H54 (cell line): ENCODE measurements at places on chromosomes 6 and 20.

- no peak for DNase-seq
Measured at GRCh38 chr6:26267083-26267589, 97.9 kb upstream of the BTN3A2 start.

GRCh38 chr6:29720863-29721262, 2.4 kb upstream of the HLA-F start:
- no peak for DNase-seq

DNA sequence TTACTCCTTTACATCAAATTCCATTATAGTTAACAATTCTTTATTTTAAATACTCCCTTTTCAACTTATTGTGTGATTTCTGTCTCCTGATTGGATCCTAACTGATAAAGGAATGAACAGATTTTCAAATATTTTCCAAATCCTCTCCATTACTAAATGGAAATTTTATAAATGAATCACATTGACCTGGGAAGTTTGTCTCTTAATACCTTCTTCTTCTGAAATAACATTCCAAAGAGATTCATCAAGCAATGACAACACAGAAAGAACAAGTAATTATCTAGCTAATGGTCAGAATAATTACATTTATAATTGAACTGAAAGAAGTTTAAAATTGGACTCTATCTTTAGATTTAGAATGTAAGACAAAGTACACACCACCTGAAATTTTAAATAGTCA, 515.4 kb upstream of the PTCHD4 start:
- no peak for DNase-seq

GRCh38 chr6:169802790-169803189, 51.4 kb downstream of the ERMARD start:
- no peak for DNase-seq

DNA sequence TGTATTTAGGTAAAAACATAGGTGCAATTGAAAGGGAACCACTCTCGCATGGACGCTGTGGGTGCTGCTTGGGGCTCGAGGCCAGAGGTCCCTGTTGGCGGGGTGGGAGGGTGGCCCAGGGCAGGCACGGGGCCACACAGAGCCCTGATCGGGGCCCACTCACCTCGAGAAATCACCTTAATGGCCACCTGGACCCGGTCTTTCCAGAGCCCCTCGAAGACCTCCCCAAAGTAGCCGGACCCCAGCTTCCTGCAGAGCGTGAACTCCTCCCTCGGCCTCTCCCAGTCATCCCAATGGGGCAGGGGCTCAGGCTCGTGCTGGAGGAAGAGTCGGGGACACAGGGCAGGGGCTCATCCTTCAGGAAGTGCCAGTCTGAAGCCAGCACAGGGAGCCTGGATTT, 3.8 kb downstream of the PTK6 start:
- no peak for DNase-seq

GRCh38 chr6:53910834-53911233, 116.0 kb downstream of the LRRC1 start:
- DNase-seq: no peak

- DNase-seq: no peak
Measured at GRCh38 chr6:107917451-107918375, 40.3 kb downstream of the SEC63 start.

- no peak for DNase-seq
Measured at GRCh38 chr6:130500693-130501092, 134.9 kb downstream of the TMEM200A start.

DNA sequence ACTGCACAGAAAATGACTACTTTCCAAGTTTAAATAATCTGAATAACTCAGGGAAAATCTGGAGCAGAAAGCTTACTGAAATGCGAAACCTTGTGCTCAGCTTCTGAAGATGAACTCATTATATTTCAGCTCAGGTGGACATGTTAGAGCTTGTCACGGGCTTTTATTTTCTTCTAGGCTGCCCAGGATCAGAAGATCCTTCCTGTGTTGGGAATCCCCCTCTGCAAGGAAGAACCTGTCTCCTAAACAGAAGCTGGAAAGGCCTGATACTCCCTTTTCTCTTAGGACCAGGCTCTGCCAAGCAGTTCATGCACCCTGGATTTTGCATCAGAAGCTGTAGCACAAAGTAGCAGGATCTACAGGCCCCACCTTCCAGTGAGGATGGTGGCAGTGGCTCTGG, 5.1 kb upstream of the SLC2A12 start:
- DNase-seq: no peak

DNA sequence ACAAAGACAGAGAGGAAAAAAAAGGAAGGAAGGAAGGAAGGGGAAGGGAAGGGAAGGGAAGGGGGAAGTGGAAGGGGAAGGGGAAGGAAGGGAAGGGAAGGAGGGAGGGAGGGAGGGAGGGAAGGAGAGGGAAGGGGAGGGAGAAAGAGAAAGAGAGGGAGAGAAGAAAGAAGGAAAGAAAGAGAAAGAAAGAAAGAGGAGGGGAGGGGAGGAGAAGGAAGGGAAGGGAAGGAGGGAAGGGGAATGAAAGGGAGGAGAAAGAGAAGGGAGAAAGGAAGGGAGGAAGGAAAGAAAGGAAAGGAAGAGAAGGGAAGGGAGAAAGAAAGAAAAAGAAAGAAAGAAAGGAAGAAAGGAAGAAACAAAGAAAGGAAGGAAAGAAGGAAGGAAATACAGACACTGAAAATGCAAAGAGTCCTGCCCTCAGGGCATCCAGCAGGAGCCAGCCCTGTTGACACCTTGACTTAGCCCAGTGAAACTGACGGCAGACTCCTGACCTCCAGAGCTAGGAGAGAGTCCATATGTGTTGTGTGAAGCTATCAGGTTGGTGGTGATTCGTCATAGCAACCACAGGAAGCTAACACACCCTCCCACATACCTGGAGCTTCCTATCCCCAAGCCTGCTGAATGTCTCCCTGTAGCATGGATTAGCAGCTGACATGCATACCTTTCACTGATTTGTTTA, 58.7 kb upstream of the SULF2 start:
- no peak for DNase-seq

- DNase-seq: no peak
Measured at GRCh38 chr6:29933955-29934354, 8.4 kb upstream of the HLA-A start.

GRCh38 chr20:37160683-37161082, 18.4 kb upstream of the RPN2 start:
- no peak for DNase-seq
